ENCODE measurements at places on chromosomes 5 and 9.

- DNase-seq = no peak
Observed at GRCh38 chr5:162654661-162655405, 587.3 kb downstream of the GABRG2 start.

DNA sequence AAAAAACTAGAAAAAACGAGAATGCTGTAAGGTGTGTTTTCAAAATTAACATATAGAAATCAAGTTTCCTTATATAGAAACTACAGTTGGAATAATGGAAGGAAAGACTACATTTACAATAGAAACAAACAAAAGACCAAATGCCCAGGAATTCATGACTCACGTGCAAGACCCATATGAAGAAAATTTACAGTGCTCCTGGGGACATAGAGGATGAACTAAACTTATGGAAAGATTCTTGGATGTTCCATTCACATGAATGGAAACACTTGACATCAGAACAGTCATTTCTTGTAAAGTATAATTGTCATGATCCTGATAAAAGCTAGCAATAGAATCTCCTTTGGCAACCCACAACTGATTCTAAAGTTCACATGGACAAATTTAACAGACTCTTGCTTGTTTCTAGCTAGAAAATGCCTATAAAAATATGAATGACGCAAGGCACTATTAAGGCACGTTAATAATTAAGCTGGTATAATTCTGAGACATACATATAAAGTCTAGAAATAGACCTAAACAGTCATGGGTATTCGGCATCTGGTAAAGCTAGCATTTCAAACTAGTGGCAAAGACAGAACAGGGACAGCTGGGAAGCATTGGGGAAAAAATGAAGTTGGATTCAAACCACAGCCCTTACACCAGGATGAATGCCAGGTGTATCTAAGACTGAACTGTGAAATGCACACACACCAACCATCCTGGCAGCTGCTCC is 5.1 kb upstream of the ZFP62 start:
- DNase-seq = no peak

GRCh38 chr9:69388596-69388995 is 63.6 kb downstream of the ENTREP1 start:
- DNase-seq = no peak

GRCh38 chr9:96603305-96604003 is 16.2 kb downstream of the CDC14B start:
- DNase-seq = no peak

GRCh38 chr5:136686192-136686872 is 321.0 kb upstream of the TRPC7 start:
- DNase-seq = peak; percentile 15

GRCh38 chr5:65043843-65044359 is 275.2 kb downstream of the CWC27 start:
- peak; percentile 35 for DNase-seq

DNA sequence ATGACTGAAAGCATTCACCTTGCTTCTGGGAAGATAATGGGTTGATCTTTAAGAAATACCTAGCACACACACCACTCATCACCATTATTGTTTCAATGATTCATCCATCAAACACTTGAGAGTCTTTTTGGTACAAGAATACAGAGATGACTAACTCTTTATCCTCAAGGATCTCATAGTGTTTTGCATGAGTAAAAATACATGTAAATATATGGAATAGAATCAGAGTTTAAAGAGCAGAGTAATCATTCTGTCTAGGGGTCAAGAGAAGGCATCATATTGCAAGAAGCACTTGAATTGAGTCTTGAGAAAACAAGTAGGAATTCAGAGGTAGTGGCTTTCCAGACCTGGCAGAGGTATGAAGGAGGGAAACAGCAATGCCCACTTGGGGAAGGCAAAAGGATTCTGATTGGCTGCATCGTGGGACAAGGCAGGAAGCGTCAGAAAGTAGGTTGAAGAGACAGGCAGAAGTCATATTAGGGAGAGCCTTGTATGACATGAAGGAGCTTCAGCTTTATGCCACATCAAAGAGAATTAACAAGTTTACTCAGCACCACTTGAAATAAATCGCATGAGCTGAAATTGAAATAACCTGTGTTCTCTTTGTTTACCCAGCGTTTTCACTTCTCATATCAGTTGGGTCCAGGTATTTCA is 542.5 kb downstream of the TLE1 start:
- no peak for DNase-seq

GRCh38 chr9:34606905-34607304 is 5.0 kb downstream of the RPP25L start:
- no peak for DNase-seq

GRCh38 chr9:116935149-116935897 is 248.2 kb downstream of the TRIM32 start:
- peak; percentile 28 for DNase-seq

DNA sequence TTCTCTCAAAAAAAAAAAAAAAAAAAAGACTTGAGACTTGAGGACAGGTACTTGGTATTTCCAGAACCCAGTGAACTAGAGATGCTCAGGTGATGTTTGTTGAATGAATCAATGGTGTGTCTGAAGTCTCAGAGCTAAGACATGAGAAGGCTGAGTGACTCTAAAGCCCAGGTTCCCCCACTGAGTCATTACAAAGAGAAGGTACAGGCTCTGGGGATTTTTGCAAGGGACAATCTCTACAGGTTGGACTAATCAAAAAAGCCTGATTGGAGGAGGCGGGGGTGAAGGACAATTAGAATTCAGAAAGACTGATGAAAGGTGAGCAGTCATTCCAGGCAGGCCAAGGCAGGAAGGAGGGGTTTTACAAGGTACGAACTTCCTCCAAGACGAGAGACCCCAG is 8.2 kb upstream of the FABP6 start:
- peak; percentile 41 for DNase-seq

- DNase-seq = no peak
Observed at GRCh38 chr5:14286007-14286406, 142.9 kb downstream of the TRIO start.

All from GM12865 (cell line).